ENCODE measurements at places on chromosomes 7 and 10.

DNA sequence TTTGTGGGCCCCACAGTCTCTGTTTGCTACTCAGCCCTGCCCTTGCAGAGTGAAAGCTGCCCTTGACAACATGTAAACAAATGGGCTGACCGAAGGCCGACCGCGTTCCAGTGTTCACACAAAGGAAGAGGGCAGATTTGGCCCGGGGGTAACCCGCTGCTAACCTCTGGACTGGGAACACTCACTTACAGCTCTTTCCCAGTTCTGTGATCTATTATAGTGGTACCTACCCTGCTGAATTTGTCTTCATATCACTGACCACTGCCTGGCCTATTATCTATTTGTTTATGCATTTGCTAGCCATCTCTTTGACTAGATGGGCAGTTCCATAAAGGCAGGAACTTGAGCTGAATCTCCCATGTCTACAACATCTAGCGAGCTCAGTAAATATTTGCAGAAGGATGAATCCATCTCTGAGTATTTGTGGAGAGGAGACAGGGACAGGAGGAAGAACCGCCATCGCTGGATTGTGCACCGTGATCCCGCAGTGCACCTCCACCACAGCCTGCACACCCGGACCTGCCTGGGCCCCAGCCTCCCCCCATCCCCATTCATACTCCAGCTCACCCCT lies 15.2 kb downstream of the SLC29A3 start:
- no peak for DNase-seq

GRCh38 chr10:43224321-43224720 lies 42.5 kb downstream of the RASGEF1A start:
- no peak for DNase-seq

- no peak for DNase-seq
Observed at GRCh38 chr10:92829042-92829785, 19.1 kb upstream of the EXOC6 start.

GRCh38 chr7:82423446-82423845 lies 20.1 kb downstream of the CACNA2D1 start:
- no peak for DNase-seq

- DNase-seq, result no peak
Observed at GRCh38 chr10:43237128-43237527, 29.7 kb downstream of the RASGEF1A start.

DNA sequence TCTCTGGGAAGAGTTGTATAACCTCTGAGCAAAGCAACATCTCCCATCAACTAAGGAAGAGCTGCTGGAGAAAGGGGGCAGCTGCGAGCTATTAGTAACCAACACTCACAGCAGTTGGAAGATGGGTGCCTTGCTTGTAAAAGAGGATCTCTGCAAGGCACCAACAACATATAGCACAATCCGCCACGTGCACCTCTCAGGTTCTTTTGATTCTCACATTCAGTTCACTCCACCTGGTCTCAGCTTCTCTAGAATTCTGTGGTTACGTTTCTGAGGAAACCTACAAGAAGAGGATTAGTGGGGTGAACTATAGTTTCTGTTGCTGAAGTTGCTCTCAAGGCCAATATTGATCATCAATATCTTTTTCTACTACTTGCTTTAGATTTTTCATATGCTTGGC lies 117.1 kb downstream of the RPS24 start:
- no peak for DNase-seq

- DNase-seq, result no peak
Observed at GRCh38 chr10:44787480-44788075, 123.6 kb upstream of the TMEM72 start.

GRCh38 chr7:17986851-17987250 lies 40.8 kb downstream of the PRPS1L1 start:
- DNase-seq, result peak; percentile 56

- no peak for DNase-seq
Observed at GRCh38 chr10:43252783-43253341, 14.0 kb downstream of the RASGEF1A start.

DNA sequence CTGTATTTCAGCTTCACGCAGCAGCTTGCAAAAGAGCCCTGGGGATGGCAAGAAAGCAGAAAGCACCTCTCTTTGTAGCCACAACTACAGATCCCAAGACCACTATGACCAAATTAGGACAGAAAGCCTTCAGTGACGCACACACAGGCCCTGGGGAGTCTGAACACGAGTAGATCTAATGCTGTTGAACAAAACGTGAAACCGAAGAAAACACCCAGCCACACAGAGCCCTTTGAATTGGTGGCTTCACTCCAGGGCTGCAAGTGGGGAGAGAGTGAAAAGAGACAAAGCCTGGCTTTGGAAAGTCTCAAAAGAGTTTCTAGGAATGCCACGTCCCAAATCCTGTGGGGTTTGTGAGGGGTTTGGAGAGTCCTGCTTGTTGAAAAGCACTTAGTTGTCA lies 28.4 kb downstream of the PLXNA4 start:
- DNase-seq, result no peak

- peak; percentile 30 for DNase-seq
Observed at GRCh38 chr10:123929791-123930190, 38.2 kb upstream of the CPXM2 start.

DNA sequence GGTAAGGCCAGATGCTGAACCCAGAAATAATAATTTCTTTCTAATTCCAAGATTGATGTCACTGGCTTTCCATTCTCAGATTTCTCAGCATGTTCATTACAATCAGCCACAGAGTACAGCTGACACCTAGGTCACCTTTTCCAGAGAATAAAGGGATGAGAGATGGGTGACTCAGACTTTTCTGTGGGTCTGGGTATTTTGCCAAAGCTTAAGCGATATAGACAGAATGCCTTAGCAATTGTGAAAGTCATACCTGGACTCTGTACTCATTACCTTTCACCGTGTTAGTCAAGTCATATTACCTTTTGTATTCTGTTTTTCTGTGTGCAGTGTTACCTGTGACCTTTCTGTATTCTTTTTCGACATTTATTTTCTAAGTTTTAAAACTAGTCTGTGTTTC lies 10.6 kb upstream of the PRTFDC1 start:
- DNase-seq, result no peak

GRCh38 chr10:49356181-49356580 lies 39.7 kb downstream of the DRGX start:
- DNase-seq, result no peak

- DNase-seq, result peak; percentile 62
Observed at GRCh38 chr7:88306590-88307048, at the start of gene STEAP4. Gene STEAP4, minus strand, starts transcription at chr7:88306894. Its CDS starts 22,625 bp downstream, at chr7:88284269.

DNA sequence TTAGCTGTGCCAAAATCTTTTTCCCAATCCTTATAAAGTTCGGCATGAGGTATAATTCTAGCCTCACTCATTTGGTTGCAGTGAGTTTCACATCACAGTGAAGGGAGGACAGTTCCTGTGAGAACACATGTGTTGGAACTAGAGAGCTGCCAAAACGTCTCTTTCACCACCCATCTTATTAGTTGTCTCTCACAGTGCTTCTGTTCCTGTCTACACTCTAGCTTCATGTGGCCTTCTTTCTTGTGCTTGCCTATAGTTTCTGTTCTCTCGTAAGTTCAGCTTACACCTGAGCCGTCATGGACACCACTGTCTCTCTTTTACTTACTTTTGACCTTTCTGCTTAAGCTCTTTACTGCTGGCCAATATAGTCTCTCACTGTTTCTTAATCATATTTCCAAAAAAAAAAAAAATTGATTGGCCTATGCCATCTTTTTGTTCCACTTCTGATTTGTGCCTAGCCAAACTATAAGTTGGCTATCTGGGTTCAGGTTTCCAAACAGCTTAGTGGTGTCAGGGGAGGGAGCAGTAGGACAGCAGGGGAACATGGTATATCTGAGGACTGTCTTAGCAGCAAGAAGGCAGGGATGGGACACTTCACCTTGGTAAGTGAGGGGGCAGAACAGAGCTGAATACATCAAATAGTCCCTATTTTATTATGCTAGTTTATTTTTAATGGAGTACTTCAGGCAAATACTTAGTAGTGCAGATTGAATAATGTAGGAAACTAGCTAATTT lies 38.0 kb downstream of the ZNRF2 start:
- DNase-seq, result peak; percentile 48

GRCh38 chr7:52501696-52502095 lies 533.7 kb upstream of the POM121L12 start:
- no peak for DNase-seq

GRCh38 chr10:52343439-52343838 lies 29.4 kb downstream of the DKK1 start:
- DNase-seq, result no peak

GRCh38 chr7:103003004-103003403 lies 71.6 kb downstream of the FBXL13 start:
- DNase-seq, result no peak

- no peak for DNase-seq
Observed at GRCh38 chr10:71060476-71061426, 151.6 kb upstream of the UNC5B start.

DNA sequence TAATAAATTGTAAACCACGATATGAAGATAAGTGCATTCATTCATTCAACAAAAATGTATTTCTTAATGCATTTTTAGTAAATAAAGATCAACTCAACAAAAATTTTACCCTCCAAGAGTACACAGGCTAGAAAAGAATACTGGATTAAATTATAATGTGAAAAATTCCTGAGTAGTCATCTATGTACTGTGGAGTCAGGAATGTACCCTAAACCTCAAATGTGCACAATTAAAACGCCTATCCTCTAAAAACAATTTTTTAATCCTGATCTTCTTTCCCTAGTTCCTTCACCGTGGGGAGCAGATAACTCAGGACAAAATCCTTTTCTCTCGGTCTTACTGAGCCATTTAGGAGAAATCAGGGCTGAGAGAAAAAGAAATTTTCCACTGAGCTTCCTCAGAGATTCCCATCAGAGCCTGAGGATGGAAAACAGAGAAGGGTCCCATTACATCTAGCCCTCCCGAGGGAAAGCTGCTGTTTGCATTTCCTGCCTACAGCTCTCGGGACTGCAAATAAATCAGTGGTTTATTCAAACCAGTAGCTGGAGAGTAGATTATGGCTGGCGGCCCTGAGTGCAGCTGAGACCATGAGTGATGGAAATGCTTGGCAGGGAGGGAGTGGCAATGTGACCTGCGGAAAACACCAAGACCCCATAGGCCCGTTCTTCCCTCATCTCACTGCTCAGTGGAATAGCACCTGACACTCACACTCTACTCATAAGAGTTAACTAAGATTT lies 7.4 kb downstream of the TAS2R40 start:
- DNase-seq, result no peak

DNA sequence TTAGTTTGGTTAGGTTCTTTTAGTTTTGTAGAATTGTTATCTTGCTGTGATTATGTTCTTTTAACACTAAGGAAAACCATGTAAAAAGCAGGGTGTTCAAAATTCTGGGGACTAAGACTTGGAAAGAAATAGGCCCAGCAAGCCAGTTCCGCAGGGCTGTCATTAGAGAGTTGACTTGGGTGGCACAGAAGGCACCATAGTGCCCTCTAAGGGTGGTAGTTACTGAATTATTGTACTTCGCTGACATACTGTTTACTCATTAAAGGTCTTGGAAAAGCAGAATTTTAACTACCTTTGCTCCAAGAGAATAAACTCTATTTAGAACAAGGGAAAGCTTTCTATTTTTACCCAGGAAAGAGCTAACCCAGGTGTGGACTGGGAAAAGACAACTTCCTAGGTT lies 86.5 kb downstream of the OTUD1 start:
- DNase-seq, result peak; percentile 30

DNA sequence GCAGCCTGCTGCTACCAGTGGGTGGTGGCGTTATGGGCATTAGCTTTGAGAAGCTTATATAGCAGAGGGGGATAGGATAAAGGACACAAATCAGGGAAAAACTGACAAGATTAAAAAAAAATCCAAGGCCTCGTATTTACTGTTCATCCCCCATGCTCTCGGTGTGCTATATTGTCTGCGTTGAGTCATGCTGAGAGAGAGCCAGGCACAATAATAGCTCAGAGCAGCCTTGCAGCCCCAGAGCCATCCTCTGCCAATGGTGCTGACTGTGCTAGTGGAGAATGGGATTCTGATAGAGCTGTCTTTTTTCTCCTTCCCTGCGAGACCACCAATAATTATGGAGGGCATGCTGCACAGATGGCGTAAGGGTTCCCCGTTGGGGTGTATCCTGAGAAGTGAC lies 51.7 kb upstream of the FZD1 start:
- DNase-seq, result peak; percentile 28

GRCh38 chr7:82166260-82167015 lies 277.1 kb downstream of the CACNA2D1 start:
- no peak for DNase-seq

- no peak for DNase-seq
Observed at GRCh38 chr10:47044741-47045140, 133.5 kb downstream of the PTPN20 start.

DNA sequence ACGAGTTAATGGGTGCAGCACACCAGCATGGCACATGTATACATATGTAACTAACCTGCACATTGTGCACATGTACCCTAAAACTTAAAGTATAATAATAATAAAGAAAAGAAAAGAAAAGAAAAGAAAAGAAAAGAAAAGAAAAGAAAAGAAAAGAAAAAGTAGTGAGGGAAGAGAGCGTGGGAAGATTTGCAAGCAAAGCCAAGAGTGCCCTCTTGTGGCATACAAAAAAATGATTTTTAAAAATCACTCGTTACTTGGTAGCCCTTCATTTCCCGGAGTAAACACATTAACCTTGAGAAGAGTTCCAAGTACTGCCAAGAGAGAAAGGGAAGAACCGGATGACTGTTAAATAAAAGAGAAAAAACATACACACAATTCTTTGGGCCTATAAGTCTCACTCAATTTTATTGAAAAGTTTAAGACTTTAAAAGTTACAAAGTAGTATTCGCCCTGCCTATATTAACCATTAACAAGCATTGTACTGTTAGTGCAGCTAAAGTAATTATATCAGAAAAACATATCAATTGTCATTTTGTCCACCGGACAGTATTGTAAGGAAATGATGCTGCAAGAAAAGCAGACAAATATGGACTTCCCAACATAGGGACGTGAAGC lies 6.2 kb upstream of the CH25H start:
- peak; percentile 47 for DNase-seq

GRCh38 chr10:1141701-1142100 lies 85.5 kb downstream of the WDR37 start:
- DNase-seq, result no peak

DNA sequence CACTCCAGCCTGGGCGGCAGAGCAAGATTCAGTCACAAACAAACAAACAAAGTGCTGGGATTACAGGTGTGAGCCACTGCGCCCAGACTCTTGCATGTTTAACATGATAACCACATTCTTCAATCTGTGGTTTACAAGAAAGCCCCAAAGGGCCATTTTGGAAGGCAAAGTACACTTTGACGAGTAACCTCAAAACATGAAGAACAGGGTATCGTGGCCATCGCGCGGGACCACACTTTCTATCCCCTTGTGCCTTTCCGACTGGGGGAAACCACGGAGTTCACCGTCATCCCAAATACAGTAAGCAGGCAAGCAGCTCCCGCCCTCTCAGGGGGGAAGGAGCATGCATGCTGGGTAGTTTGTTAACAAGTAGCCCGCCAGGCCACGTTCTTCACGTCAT lies 125.2 kb downstream of the RNF216 start:
- no peak for DNase-seq

- DNase-seq, result no peak
Observed at GRCh38 chr7:114854369-114854768, 67.5 kb upstream of the MDFIC start.

Data from AG20443 (cell line).